ENCODE measurements at places on chromosomes 12 and 14.
A peak's percentile ranks its signal among the peaks of the same experiment; 100 is the strongest.

DNA sequence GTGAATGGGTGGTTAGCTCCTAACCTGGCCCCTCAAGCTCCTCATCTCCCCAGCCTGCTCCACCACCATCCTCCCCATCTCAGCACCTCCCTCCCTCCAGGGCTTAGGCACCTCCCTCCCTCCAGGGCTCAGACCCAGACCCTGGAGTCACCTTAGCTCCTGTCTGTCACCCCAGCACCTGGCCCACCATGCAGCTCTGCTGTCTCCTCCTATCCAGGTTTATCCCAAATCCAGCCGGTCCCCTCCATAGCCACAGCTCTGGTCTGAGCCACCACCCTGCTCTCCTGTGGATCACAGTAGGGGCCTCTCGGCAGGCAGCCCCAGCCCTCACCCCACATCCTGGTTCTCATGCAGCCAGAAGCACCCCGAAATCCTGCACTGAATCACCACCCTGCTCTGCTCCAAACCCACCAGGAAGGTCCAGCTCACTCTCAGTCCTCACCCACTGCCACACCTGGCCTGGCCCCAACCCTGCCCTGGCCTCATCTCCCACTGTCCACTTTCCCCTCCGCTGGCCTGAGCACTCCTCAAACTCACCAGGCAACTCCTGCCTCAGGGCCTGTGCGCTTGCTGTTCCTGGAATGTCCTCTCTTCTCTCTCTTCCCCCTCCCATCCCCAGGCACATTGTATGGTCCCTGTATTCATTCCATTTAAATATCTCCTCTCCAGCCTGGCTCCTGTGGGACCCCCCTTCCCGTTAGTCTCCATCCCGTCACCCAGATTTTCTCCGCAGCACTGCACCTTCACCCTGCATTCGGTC is 62.6 kb downstream of the DIO3 start:
- DNase-seq = no peak

DNA sequence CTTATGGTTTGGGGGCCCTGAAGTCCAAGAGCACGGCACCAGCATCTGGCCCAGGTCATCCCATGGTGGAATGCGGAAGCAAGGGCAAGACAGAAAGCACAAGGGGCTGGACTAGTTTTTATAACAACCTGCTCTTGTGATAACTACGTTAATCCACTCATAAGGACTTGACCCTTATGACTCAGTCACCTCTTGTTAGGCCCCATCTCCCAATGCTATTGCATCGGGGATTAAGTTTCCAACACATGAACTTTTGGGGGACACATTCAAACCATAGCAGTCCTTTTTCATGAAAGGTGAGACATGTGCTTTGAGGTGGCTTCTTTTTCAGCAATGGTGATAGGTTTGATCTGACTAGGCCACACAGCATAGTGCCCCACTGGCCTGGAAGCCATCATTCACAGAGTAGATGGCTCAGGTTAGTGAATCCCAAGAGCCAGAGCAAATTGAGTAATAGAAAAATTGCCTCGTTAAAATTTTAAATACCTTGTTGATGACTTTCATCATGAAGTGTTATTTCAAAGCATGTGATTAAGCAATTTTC is 12.1 kb downstream of the FRMD6 start:
- DNase-seq = no peak

DNA sequence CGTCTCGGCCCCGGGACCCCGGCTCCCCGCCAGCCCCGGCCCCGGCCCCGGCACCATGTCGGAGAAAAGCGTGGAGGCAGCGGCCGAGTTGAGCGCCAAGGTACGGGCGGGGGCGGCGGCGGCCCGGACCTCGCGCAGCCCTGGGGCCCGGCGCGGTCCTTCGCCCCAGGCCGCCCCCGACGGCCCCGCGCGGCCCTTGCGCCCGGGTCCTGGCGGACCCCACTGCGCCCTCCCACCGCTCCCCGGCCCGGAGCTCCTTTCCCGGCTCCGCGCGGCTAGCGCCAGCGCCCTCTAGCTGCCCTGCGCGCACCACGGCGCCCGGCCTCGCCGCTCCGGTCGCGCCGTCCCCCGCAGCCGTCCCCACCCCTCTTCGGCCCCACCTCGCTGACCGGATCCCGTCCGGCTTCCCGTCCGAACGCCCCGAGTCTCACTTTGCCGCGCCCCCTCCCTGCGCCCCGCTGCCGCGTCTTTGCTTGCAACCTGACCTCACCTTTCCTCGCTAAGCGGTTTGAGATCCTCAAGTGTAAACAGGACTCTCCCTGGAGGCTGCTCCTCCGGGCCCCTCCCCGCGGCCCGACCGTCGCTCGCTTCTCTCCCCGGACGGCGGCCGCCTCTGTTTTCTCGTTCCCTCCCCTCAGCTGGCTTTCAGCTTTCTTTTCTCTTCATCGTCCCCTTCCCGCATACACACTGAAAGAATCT is 637 bp downstream of the PTMS start:
- DNase-seq = peak; percentile 81

DNA sequence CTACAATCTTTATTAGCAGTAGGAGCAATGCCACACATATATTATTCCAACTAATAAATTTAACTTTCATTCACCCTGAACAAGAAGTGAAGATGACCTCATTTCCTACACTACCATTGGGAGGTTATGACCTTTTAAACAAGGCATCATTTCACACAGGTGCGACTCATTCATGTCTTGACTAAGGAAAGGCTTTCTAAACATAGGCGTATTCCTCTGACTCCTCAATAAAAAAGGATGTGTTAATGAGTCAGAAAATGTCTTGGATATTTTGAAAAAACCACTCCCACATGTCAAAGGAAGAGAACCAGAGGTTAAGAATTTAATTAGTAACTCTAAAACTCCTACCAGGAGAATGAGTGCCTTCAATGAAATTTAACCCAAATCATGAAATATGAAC is 115.2 kb downstream of the PRICKLE1 start:
- no peak for DNase-seq

DNA sequence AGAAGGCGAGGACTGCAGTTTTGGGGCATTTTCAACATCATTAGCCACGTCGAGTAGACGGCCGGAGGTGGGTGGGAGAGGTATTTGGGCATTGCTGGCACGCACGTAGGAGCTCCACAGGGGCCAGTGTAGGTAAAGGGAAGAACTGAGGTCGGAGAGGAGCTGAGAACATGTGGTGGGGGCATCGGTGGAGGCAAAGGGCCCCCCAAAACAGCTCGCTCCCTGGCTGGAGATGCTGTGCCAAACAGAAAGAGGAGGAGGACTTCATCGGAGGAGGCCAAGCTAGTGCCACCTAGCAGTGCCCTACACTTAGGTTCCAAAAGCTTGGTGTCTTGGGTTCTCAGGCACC is 52.0 kb upstream of the PPP2R5C start:
- DNase-seq = no peak

DNA sequence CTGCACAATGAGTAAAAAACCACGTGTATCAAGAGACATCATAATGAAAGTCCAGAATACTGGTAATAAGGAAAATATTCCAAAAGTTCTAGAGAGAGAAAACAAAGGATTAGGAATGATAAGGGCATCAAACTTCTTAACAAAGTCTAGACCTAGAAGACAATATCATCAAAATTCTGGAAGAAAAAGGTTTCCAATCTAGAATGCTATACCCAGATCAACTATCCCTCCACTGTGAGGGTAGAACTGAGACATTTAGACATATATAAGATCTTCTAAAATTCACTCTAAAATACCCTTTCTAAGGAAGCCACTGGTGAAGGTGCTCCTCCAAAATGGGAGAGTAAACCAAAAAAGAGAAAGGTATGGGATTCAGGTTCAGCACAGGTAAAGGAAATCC is 2.9 kb downstream of the C1RL start:
- DNase-seq = no peak

DNA sequence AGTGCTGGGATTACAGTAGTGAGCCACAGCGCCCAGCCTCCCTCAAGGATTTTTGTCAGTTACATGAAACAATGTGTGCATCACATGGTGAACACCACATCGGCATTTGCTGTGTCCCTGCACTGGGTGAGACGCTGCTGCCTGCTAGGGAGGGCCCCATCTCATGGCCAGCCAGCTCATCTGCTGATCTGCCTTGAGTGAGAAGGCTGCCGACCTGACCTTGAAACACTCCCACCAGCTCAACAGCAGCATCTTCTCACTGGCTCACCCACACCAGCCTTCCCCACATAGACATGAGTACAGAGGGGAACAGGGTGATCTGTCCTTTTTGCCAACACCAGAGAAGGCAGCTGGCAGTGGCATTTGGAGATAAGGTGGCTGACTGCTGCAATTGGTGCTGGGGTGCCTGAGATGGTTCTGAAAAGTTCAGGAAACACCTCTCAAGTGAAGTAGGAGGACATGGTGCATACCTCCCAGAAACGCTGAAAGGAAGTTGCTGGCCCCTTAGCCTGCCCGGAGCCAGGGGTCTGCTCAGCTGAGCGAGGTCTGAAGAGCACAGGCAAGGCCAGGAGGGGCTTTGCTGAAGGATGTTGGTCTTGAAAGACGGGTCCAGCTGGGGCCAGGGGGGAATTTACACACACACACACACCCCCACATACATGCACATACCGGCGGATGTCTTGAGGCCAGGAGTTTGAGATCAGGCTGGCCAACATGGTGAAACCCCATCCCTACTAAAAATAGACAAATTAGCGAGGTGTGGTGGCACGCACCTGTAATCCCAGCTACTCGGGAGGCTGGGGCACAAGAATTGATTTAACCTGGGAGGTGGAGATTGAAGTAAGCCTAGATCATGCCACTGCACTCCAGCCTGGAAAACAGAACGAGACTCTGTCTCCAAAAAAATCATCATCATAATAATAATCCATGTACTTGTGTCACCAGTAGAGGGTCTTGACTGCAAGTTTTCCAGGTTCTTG is 14.3 kb upstream of the PPP1R13B start:
- no peak for DNase-seq

DNA sequence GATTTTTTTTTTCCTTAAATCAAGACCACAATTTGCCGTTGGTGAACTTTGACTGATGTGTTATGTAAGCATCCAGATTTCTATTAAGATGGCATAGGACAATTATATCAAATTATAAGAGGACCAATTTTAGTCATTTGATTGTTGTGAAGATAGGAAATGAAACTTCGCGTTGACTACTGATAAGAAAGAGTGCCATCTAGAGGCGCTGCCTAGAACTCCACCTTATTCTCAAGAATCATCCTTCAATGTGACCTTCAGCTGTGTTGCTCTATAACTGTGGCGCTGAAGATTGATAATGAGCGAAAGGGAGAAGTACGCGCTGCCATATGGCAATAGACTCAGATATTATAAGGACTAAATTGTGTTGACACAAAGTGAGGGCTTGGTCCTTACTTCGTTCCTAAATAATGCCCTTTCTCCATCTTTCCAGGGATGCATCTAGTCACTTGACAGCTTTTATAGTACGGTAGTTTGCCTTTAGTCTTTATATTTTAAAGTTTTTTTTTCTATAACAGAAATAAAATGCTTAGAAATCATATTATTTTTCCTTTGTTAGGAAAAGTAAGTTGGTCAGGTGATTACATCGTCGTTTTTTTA is 350.8 kb upstream of the STXBP6 start:
- DNase-seq = peak; percentile 59

DNA sequence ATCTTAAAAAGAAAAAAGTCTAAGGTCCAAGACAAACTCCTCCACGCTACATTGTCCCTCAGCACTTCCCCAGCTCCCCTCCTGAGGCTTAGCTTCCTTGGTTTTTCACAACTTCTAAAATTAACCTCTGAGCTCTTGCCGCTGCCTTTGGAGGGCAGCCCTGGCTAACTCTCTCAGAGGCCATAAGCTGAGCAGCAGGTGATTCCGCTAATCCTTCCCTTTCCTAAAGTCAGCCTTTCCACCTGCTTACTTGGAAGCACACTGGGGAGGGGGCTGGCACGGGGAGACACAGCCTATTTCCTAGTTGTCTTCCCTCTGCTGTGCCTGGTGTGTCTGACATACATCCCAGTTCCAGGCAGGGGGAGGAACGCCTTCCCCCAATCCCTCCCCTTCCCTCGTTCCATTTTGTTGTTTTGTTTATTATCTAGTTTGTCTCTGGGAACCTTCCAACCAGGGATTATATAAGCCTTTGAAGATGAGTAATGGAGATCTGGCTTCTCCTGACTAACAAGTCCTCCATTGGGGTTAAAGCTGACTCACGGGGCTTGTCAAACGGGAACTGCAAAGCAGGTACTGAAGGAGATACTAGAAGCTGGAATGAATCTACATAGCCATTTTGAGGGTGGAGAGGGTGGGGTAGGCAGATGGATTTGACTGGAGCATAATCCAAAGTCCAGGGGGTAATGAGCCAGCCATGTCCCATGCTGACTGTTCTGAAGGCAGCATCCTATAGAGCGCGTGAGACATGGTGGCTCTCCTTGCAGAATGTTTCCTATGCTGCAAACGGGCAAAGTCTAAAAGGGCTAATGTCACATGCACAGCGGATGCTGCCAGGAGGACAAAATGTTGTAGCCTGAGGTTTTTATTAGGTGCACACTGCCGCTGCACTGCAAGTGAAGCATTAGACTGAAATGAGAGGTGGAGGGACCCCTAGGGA is 230.8 kb downstream of the FOXN3 start:
- DNase-seq = peak; percentile 90

GRCh38 chr12:77231501-77231918 is 166.1 kb upstream of the E2F7 start:
- peak; percentile 34 for DNase-seq

- no peak for DNase-seq
Observed at GRCh38 chr14:90587918-90588317, 191.1 kb downstream of the CALM1 start.

DNA sequence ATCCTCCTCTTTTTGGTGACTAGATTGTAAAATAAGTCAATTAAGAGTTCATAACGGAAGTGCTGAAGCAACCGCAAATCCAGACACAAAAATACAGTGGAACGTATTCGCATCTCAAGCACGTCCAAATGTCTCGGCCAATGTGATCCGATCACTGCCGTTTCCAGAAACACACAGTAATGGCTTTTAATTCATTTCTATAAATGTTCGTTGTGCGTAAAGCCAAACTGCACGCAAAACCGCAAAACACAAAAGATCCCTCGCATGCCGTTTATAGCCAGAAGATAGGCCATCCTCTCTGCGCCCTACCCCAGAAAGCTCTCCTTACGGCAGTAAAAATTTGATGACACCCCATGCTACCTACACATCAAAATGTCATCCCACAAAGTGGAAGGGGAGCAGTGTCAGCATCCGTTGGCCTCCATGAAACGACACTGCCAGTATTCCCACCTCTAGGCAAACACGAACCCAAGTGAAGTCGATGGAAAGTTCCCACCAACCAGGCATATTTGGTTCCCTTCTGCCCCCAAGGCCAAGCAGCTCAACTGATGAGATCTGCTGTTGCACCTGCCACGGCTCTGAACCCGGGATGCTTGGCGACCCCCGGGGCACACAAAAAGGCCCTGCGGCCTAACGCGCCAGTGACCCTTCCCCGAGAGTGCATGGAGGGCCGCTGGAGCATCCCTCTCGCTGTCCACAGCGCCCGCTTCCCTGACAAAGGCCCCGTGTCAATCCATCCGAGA is 1.4 kb downstream of the HECTD4 start:
- no peak for DNase-seq

DNA sequence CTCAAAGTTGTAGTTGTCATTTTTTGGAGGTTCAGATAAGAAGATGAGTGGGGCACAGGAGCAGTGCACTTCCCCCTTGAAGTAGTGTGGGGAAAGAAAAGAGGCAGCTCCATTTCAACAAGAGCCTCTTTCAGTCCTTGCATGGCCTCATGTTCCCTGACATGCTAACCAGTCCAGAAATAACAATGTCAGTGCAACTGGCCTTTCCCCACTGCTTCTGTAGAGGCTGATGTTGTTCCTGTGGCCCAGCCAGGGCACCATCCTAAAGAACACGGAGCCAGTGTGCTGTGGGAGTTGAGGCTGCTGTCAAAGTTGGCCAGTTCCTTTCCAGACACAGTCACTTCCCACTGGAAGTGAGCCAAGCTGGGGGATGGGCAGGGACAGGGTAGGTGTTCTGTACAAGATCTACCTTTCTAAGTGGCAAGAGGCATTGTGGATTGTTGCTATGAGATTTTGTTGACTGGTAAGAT is 77.7 kb upstream of the SLC38A2 start:
- peak; percentile 52 for DNase-seq

GRCh38 chr12:62813031-62813829 is 121.7 kb downstream of the PPM1H start:
- DNase-seq = peak; percentile 69

Measured in umbilical cord (tissue), 2 donors.